Activated naive CD8-positive, alpha-beta T cell treated with anti-CD3 and anti-CD28 coated beads, Interleukin-2, amount 50 U/mL, for 16 hours (primary cell): ENCODE measurements at places on chromosomes 11 and 22.

GRCh38 chr11:26093206-26093605, 238.7 kb upstream of the ANO3 start:
- no peak for DNase-seq

DNA sequence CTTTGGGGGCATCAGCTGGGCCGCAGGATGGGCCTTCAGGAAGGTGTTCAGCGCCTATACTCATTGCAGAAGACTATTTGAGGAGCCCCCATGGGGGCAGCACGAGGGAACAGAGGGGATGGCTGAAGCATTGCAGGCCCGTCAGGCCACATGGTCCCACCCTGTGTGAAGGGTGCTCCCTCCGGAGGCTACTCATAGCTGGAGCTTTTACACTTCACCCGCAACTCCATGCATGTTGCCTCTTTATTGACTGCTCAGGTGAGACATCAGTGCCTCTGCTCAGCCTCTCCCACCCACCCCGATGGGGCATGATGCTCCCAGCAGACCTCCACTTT, 1500.9 kb downstream of the TBC1D22A start:
- no peak for DNase-seq

DNA sequence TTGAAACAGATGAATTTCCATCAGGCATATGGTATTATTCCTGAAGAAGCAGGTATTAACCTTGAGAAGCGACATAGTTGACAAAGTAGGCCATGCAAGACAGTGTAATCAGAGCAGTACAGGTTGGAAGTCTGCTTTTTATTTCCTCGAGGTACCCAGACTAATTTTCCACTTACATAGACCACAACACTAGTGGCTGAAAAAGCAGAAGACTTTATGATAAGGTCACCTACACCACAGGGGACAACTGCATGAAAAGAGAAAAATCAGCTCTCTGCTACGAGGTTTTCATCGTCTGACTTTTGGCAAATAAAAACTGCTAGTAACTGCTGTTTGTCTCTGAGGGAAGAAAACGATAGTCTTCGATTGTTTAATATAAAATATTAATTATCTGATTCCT, 77.5 kb downstream of the CNTN5 start:
- DNase-seq = no peak

- no peak for DNase-seq
Measured at GRCh38 chr11:14107050-14107430, 144.5 kb downstream of the SPON1 start.

GRCh38 chr22:46522797-46523196, 14.6 kb downstream of the CELSR1 start:
- DNase-seq = no peak

DNA sequence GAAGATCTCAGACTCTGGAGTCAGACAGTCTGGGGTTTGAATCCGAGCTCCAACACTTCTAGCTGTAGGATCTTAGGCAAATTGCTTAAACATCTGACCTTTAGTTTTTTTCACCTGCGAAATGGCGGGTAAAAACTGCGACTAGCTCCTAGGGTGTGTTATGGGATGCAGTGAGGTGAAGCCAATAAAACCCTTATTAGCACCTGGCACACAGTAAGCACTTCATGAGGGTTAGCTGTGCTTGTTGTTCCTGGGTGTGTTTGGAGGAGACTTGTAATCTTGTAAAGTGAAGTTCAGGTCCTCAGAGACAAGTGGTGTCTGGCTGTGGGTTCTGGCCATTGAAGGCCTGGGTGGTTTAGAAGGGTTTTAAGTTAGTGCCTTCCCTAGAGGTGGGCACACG, 68.9 kb downstream of the ZBTB16 start:
- no peak for DNase-seq

DNA sequence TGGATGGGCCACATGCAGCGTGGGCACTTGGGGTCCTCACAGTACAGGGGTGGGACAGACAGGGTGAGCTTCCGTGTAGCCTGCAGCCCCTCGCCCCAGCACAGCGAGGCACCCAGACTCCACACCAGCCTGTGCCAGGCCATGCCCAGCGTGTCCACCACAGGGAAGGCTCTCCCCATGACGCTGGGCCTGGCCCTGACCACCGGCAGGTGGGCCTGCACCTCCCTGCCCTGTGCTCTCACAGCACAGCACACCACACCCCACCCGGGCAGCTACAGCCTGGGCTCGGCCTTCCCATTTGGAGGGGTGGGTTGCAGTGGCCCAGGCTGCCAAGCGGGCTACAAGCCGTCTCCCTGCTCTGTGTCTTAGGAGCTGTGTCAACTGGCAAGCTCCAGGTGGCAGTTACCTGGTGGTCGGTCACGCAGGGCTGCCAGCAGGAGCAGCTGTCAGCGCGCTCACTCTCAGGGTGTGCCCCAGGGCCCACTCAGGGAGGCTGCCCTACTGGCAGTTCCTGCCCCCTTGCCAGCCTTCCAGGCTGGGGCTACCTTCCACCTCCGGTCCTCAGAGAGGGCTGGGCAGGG, 4.6 kb downstream of the MOB2 start:
- no peak for DNase-seq

- DNase-seq = no peak
Measured at GRCh38 chr11:118529584-118530175, 1.3 kb upstream of the TMEM25 start.

- no peak for DNase-seq
Measured at GRCh38 chr11:58024601-58025091, 965 bp downstream of the OR9Q1 start.

GRCh38 chr11:42576318-42576717, 735.5 kb upstream of the API5 start:
- DNase-seq = no peak

DNA sequence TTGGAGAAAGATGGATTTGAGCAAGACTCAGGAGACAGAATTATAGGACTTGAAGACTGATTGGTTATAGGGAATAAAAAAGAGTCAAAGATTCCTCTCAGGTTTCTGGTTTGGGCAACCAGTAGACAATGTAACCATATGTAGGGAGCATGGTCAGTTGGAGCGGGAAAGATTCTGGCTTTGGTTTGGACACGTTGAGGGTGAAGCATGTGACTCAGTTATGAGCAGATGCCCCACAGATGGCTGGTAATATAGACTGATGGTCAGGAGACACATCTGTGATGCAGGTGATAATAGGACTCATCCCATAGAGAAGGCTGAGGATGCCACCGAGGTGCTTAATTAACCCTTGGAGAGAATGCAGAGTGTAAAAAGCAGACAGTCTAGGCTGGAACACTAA, 132.1 kb downstream of the CD44 start:
- no peak for DNase-seq

- no peak for DNase-seq
Measured at GRCh38 chr11:101617735-101618332, 34.0 kb upstream of the TRPC6 start.

DNA sequence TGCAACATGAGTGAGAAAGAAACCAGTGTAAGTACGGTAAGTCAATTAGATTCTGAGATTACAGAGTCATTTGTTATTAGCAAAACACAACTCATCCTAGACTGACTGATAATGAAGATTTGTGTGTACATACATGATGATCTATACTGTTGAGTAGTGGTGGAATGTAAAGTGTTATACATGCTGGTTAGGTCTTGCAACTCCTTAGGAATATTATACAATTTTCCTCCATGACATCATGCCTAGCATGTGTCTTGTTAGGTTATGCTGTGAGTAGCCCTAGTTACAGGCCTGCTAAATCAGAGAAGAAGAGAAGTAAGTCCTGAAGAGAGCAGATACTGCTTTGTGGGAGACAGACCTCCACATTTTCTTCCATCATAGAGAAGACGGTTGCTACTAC, 880.6 kb downstream of the LUZP2 start:
- DNase-seq = no peak

GRCh38 chr11:113595810-113596594, 110.1 kb downstream of the TMPRSS5 start:
- no peak for DNase-seq

- DNase-seq = no peak
Measured at GRCh38 chr11:61766353-61766841, 14.0 kb downstream of the MYRF start.

DNA sequence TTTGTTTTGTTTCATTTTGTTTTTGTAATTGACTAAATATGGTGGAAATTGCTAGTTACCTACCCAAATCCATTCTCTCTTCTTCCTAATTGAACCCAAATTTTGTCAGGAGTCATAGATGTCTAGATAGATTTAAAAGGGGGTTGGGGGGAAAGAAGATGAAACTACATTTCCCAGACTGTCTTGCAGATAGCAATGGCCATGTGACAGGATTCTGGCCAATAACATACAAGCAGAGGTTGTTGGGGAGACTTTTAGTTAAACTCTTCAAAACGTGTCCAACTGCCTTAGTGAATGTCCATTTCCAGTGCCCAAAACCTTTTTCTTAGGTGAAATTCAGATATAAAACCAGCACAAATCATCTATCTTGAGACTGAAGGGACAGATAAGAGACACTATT, 583.9 kb upstream of the API5 start:
- DNase-seq = no peak

GRCh38 chr11:124943254-124943616, 7.4 kb upstream of the HEPACAM start:
- no peak for DNase-seq

- no peak for DNase-seq
Measured at GRCh38 chr11:75433443-75433842, 440 bp upstream of the KLHL35 start.

GRCh38 chr11:93274851-93275250, 55.7 kb upstream of the DEUP1 start:
- DNase-seq = no peak

GRCh38 chr11:14341968-14342367, 17.0 kb downstream of the RRAS2 start:
- no peak for DNase-seq

DNA sequence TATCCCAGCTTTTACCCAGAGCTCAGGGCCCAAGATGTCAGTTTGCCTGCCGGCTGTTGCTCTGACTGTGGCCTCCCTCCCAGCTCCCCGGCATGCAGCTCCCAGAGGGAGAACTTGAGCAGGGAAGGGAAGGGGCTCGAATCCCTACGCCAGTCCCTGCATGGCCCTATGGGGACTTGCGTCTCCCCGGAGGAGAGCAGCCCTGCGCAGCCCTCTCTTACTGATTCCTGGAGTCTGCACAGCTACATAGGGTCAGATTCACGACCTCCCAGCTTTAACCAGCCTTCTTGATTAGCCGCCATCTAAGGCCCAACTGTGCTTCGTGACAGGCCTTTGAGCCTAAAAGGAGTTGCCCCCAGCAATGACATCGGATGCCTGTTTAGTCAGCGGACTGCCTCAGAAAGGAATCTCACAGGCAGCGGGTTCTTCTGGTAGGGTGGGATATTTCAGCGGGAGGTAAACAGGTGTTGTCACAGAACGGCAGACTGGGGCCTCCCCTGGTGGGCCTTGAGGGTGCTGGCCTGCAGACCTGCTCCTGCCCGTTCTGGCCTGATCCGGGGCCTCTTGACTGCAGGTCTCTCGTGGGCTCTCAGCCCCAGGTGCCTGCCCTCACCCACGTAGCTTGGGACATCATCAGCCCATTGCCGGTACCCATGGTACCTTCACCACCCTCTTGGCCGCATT, 43.8 kb upstream of the KCNQ1OT1 start:
- DNase-seq = no peak

DNA sequence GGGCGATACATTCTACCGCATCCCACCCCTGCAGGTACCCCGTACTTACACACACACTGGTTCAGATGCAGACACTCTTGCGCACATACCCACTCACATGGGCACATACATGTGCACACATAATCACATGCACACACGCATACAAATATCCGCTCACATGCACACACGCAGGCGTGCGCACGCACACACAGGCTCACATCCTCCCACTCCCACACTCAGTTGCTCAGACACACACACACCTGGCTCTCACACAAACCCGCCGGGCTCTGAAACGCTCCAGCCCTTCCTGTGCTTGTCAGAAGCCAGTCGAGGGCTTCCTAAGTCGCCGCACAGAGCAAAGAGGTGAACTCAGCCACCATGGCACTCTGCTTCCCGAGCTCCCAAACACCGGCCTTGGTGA, 164.5 kb downstream of the CRYBB2 start:
- DNase-seq = no peak

GRCh38 chr22:20579273-20580120, 72.1 kb downstream of the MED15 start:
- DNase-seq = no peak
